Stomach (tissue), 19 donors: ENCODE measurements at places on chromosomes 1 and 21.

GRCh38 chr1:3998086-3998485 lies 98.0 kb upstream of the C1orf174 start:
- DNase-seq, result no peak
- no peaks in the 10 kb centered on the region for H3K4me1 ChIP-seq
- H3K27ac ChIP-seq, result no peak overlapping the region
- no peak overlapping the region for H3K4me3 ChIP-seq
- no peaks in the 10 kb centered on the region for H3K36me3 ChIP-seq
- H3K27me3 ChIP-seq, result peaks cover 10% of the 10 kb centered on the region

DNA sequence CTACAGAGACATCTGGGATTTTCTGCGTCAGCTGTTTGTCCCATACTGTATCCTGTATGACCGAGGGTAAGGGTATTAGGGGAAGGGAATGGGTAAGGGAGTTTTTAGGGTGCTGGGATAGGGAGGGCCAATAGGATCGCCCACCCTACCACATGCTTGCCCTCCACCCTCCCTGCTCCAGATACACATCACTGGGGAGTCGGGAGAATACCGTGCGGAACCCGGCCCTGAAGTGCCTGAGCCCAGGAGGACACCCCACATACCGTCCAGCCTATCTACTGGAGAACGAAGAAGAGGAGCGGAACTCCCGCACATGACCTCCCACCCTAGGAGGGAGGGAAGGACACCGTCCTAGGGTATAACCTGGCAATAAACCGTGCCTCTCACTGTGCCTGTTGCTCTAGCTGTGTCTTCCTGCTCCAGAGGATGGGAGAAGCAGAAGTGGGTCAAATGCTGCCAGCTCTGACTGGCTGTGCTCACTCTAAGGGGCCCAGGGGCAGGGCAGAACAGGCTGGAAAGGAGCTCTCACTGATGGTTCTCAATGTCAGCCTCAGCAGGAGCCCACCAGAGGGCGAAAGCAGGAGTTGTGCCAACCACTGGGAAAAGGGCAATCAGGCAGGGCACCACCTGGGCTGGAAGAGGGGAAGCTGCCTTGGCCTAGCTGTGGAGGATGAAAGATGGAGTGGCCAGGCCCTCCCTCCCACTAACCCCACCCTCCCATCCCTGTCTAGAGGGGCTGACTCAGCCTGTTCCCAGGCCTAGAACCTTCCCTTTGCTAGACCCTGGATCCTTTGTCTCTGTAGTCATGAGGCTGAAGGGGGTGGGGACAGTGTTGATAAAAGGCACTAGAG lies 440 bp upstream of the LENEP start:
- DNase-seq, result no peak
- no peak overlapping the region for H3K4me3 ChIP-seq
- no peaks in the 10 kb centered on the region for H3K27me3 ChIP-seq
- no peak overlapping the region for H3K27ac ChIP-seq
- peaks cover 44% of the 10 kb centered on the region for H3K36me3 ChIP-seq
- peaks cover 8% of the 10 kb centered on the region for H3K4me1 ChIP-seq

DNA sequence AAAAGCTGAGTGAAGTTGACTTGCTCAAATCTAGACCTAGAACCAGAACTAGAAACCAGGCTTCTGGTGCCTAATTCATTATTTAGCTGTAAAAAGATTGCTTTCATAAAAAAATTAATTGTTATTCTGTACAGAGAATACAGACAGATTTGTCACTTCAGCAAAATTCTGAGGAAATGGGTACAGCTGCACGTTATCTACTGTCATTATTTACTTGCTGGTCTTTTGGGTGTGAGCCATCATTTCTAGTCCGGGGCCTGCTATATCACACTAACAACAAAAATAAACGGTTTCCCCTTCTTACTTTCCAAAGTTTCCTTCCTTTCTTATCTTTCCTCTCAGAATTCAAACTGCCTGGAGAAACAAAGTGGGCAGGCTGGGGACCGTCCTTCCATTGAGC lies 68.3 kb downstream of the PTGER3 start:
- H3K27me3 ChIP-seq, result no peaks in the 10 kb centered on the region
- H3K4me3 ChIP-seq, result no peak overlapping the region
- no peak for DNase-seq
- peaks cover 47% of the 10 kb centered on the region for H3K4me1 ChIP-seq

DNA sequence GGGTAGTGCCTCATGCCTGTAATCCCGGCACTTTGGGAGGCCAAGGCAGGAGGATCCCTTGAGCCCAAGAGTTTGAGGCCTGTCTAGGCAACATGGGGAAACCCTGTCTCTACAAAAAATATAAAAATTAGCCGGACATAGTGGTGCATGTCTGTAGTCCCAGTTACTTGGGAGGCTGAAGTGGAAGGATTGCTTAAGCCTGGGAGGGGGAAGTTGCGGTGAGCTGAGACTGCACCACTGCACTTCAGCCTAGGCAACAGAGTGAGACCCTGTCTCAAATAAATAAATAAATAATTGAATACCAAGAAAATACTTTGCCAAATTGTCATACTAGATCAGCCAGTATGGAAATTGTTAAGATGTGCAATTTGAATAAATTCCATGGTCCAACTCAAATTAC lies 5.9 kb upstream of the RBBP5 start:
- no peak for DNase-seq
- H3K27ac ChIP-seq, result no peak overlapping the region
- no peaks in the 10 kb centered on the region for H3K36me3 ChIP-seq
- no peaks in the 10 kb centered on the region for H3K27me3 ChIP-seq

GRCh38 chr1:103274886-103275285 lies 166.6 kb upstream of the COL11A1 start:
- no peak for DNase-seq
- H3K27ac ChIP-seq, result no peak overlapping the region
- H3K4me1 ChIP-seq, result no peaks in the 10 kb centered on the region
- no peak overlapping the region for H3K4me3 ChIP-seq
- no peaks in the 10 kb centered on the region for H3K27me3 ChIP-seq

DNA sequence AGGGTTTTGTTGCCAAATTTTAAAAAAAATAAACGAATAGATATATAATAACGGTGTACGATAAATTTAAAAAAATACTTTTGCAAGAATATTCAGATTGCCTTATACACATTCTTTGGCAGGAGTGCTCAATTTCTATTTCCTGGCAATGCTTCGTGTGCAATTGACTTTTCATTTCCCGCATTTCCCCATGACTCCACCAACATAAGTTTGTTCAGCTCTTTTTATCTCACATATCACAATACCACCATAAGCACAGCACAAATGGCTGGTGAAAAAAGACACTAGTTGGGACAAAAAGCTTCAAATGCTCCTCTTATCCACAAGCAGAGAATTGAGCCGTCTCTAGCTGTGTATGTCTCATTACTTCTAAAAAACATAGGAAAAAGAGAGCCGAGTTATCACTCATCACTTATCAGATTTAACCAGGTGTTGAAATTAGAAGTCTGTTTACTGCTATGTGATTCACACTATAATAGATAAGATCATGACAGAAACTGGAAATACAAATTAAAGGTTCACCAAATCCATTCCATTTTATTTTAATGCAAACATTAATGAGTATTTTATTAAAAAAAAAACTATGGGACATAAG lies 28.9 kb upstream of the RGS1 start:
- no peak overlapping the region for H3K27ac ChIP-seq
- no peak for DNase-seq
- no peaks in the 10 kb centered on the region for H3K27me3 ChIP-seq
- H3K4me3 ChIP-seq, result no peak overlapping the region
- no peaks in the 10 kb centered on the region for H3K4me1 ChIP-seq

GRCh38 chr1:41611932-41612450 lies 127.5 kb upstream of the EDN2 start:
- no peaks in the 10 kb centered on the region for H3K27me3 ChIP-seq
- no peak overlapping the region for H3K4me3 ChIP-seq
- H3K27ac ChIP-seq, result no peak overlapping the region
- DNase-seq, result no peak

- no peak for DNase-seq
- no peaks in the 10 kb centered on the region for H3K27me3 ChIP-seq
- H3K4me1 ChIP-seq, result peaks cover 23% of the 10 kb centered on the region
- H3K4me3 ChIP-seq, result no peak overlapping the region
- H3K36me3 ChIP-seq, result no peaks in the 10 kb centered on the region
- H3K27ac ChIP-seq, result no peak overlapping the region
Measured at GRCh38 chr1:184545601-184546000, 158.8 kb downstream of the C1orf21 start.

- H3K27ac ChIP-seq, result peak overlapping the region; percentile 84
- DNase-seq, result peak; percentile 87
- peaks cover 41% of the 10 kb centered on the region for H3K4me1 ChIP-seq
- H3K36me3 ChIP-seq, result no peaks in the 10 kb centered on the region
- H3K27me3 ChIP-seq, result no peaks in the 10 kb centered on the region
Measured at GRCh38 chr1:181021811-181022434, 747 bp downstream of the STX6 start.

GRCh38 chr1:109499661-109500536 lies 6.0 kb downstream of the CYB561D1 start:
- H3K27me3 ChIP-seq, result no peaks in the 10 kb centered on the region
- DNase-seq, result peak; percentile 66
- H3K36me3 ChIP-seq, result peaks cover 42% of the 10 kb centered on the region

DNA sequence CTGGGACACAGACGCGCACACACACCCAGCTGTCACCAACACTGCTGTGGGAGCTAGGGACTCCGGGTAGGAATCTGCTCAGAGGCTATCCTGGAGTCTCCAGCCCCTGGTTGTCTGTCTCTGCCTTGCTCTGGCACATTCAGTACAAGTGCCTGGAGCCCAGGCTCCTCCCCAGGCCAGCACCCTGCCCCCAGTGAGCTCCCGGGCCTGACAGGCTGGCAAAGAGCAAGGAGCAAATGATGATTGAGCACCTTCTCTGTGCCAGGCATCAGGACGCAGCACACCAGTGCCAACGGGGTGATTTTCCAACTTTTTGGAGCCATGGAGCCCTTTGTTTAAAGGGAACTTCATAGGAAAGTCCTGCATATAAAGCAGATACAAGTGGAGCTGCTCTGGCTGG lies 6.5 kb downstream of the CNTN2 start:
- peaks cover 31% of the 10 kb centered on the region for H3K27me3 ChIP-seq
- no peak overlapping the region for H3K27ac ChIP-seq
- H3K4me3 ChIP-seq, result no peak overlapping the region
- H3K36me3 ChIP-seq, result no peaks in the 10 kb centered on the region

DNA sequence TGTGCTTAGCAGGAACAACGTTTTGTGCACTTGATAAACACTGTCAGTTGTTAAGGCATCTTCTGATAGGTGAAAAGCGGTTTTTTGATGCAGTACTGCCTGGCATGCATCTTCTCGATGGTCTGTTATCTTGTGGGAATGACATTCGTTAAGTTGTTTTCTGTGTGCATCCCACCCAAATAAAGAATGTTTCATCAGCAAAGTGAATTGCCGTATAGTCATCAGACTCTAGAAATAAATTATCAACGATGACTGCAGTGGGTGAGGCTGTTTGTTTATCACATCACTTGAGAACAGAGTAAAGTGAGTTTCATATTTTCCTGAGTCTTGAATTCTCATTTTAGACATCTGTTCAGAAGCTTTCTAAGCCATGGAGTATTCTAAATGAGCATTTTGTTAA lies 34.1 kb downstream of the NFIA start:
- DNase-seq, result no peak
- no peaks in the 10 kb centered on the region for H3K27me3 ChIP-seq
- no peak overlapping the region for H3K27ac ChIP-seq
- no peak overlapping the region for H3K4me3 ChIP-seq
- H3K4me1 ChIP-seq, result peaks cover 60% of the 10 kb centered on the region

DNA sequence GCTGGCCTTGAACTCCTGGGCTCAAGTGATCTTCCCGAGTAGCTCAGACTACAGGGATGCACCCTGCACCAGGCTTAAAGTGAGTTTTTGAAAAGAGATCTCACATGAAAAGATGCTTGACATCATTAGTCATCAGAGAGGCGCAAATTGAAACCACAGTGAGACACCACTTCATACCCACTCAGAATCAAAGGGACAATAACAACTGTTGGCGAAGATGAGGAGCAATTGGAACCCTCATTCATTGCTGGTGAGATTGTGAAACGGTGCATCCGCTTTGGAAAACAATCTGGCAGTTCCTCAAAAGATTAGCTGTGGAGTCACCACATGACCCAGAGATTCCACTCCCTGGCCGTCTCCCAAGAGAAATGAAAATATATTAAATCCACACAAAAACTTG lies 122.3 kb downstream of the PGBD5 start:
- no peak for DNase-seq
- H3K27ac ChIP-seq, result no peak overlapping the region
- H3K27me3 ChIP-seq, result no peaks in the 10 kb centered on the region
- no peaks in the 10 kb centered on the region for H3K4me1 ChIP-seq

DNA sequence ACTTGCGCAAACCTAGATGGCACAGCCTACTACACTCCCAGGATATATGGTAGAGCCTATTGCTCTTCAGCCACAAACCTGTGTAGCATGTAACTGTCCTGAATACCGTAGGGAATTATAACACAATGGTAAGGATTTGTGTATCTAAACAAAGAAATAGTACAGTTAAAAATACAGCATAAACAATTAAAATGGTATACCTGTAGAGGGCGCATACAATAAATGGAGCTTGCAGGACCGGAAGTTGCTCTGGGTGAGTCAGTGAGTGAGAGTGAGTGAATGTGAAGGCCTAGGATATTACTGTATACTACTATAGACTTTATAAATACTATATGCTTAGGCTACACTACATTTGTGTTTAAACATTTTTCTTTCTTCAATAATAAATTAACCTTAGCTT lies 99.3 kb downstream of the PLD5 start:
- H3K4me3 ChIP-seq, result no peak overlapping the region
- no peaks in the 10 kb centered on the region for H3K27me3 ChIP-seq
- no peak overlapping the region for H3K27ac ChIP-seq
- H3K36me3 ChIP-seq, result no peaks in the 10 kb centered on the region
- DNase-seq, result no peak

DNA sequence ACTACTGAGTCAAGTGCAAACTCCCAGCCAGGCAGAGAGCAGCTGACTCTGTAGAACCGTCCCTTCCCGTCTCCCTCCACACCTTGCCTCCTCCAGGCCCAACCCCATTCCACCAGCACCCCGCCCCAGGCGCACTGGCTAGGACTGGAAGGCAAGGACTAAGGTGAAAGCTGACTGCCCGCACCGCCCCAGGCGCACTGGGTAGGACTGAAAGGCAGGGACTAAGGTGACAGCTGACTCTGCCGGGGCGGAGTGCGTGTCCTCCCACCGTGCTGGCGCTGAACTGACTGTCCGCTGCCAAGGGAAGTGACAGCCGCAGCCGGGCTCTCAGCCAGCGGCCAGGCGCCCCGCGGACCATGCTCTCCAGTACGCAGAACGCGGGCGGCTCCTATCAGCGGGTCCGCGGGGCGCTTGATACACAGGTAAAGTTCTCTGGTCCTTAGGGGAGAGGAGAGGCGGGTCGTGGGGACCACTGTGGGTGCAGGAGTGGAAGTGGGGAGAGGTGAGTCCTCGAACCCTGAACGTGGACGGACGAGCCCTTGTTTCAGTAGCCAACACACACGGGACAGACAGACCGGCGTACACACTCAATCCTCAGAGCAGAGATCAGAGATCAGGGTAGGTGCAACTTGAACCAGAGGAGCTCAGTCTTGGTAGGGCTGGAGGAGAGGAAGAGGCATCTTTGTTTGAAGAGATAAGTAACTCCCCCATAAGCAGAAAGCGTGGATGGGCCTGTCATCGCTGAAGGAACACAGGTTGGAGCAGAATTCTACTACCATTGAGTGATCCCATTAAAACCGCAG lies 58.0 kb downstream of the RBM11 start:
- peaks cover 9% of the 10 kb centered on the region for H3K27me3 ChIP-seq
- DNase-seq, result peak; percentile 44
- no peak overlapping the region for H3K27ac ChIP-seq
- H3K4me1 ChIP-seq, result peaks cover 9% of the 10 kb centered on the region
- H3K4me3 ChIP-seq, result peak overlapping the region; percentile 17
- H3K36me3 ChIP-seq, result no peaks in the 10 kb centered on the region
